ENCODE measurements at places on chromosomes 7 and 10.

DNA sequence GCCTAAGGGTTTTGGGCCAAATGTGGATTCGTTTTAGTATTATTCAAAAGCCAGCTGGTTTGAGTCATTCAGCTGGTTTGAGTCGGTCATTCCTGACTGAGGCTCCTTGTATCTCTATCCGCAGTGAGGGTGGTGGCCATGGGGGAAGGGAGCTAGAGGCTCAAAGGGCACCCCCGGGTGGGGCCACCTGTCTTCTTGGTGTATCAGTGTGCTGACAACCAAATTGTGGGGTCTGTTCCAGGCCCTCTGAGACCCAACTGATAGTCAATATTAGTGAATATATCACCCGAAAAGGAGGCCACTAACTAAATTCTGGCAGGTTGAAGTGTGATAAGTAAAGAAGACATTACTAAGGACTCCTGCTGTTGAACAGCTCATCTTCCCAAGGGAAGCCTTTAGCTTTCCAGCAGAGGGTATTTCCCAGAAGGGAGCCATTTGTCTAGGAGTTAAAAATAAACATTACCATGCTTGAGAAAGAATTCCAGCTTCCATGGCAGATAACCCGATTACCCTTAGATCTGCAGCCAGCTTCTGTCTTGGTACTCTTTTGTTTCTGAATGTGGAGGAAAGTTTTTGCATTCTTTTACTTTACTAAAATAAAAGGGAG, 29.9 kb upstream of the DDX50 start:
- DNase-seq: no peak

- no peak for DNase-seq
Observed at GRCh38 chr7:142566271-142566670, 183.0 kb upstream of the PRSS1 start.

GRCh38 chr10:19811540-19811939, 4.7 kb upstream of the PLXDC2 start:
- peak; percentile 27 for DNase-seq

DNA sequence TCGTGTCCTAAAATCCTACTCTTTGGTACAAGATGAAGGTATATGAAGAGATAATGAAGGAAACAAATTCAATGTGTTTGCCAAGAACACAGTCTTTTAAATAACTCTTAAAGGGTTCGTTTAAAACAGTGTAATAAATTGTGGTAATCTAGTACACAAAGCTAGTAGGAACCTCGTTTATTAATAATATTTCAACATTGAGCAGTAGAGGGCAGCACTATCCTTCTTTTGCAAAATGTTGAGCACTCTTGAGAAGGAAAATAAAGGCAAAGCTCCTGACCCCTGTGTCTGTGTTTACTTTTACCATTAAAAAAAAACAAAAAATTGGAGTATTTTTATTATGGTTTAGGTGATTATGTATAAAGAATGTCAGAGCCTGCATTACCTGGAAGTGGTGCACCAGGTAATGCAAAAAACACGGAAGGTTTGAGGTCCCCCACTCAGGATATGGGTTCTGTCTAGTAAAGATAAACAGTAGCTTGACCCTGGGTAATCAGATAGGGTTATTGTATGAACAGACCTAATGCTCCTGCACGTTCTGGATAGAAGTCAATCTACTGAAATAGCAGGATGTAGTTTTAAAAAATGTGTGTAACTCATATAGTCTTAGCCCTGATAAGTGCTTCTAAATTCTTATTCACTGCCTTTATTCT, 5.7 kb upstream of the GOT1 start:
- no peak for DNase-seq
